ENCODE measurements at places on chromosomes 2 and 18.

GRCh38 chr2:86203614-86204013 is 4.4 kb downstream of the MRPL35 start:
- DNase-seq: no peak

DNA sequence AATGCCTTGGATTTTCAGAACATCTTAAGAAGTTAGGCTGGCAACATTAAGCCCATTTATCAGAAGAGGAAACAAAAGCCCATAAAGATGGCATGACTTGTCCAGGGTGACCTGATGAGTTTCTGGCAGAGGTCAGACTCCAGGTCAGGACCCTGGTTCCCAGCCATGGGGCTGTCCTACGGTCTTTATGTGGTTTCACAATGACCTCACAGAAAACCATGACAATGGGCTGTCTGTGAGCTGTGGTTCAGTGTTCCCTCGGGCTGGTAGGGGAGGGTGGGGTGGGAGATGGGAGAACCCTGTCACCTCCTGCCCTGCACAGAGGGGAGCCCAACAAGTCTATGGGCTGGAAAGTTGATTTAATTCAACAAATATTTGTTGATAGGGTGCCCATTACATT is 101.8 kb downstream of the LOXHD1 start:
- DNase-seq: no peak

DNA sequence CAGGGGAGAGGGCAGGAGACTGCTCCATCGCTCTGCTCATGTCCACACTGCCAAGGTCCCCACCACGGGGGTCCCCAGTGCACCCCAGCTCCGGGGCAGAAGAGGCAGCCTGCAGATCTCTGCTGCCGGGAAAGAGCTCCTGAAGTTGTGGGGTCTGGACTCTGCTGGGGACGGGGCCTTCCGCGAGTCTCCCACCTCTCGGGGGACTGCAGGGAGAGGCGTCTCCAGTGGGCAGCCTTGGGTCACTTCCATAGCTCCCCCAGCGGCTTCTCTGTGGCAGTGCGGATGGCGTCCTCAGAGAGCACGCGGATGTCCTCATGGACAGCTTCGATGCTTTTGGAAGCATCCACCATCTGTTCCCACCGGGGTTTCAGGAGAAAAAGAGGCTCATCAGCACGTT is 10.7 kb downstream of the DTYMK start:
- DNase-seq: no peak

- no peak for DNase-seq
Measured at GRCh38 chr2:177036747-177037146, 175.8 kb upstream of the HNRNPA3 start.

GRCh38 chr18:24595561-24596031 is 135.2 kb downstream of the HRH4 start:
- DNase-seq: no peak

- DNase-seq: no peak
Measured at GRCh38 chr2:223563462-223563861, 38.7 kb downstream of the SCG2 start.

DNA sequence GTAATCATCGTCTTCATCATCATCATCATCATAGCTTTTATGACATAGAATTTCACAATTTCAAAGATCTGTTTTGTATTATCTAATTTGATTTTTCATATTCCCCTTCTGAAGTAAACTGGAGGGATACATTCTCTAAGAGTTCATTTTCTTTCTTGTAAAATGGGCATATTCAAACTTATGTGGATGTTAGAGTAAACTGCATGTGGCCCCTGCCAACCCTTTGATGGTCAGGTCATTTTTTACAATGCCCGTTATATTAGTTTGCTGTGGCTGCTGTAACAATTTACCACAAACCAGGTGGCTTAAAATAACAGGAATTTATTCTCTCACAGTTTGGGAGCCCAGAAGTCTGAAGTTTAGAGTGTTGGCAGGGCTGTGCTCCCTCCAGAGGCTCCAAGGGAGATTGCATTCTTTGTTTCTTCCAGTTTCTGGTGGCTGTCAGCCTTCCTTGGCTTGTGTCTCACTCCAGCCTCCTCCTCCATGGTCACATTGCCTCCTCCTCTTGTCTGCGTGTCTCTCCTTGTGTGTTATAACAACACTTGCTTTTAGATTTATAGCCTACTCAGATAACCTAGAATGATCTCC is 127.5 kb upstream of the MMADHC start:
- no peak for DNase-seq

DNA sequence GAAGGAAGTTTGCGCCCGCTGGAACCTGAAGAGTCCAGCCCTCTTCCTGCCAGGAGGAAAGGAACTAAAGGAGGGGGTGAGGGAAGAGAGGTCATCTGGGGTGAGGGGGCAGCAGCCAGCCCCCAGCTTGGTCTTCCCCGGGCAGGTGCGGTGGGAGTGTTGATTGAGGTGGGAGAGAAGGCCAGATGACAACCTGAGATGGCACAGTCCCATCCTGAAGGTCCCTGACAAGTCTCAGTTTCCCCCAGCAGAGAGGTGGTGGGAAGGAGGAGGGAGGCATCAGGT is 240.9 kb downstream of the HAUS1 start:
- DNase-seq: no peak

DNA sequence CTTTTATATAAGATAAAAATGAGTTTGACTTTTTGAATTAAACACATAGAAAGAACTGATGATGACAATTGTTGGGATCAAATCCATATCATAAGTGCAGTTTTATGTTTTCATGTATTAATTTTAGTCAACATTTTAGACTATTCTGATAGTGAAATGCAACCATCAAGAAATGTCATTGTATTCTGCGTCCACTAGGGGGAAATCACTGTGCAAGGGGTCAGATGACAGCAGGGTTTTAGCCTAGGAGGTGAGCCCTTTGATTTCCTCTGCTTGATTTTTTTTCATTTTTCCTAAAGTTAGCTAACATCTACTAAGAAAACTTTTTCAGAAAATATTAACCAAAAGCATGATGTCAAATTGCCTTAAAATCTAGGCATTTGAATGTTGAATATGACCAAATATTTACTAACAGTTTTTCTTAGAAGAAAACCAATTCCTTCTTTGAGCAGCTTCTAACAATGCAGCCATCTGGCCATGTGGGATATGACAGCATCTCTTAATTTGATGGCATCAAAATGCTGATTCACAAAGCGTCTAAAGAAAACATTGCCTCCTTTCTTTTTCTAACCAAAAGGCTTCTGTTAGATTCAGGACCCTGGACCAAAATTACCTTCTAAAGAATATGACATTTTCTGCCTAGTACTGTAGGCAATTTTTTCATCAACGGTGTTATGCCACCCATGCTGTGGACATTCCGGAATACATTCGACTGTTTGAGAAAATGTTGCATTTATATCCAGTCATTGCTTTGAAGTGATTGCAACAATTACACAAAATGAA is 141.5 kb downstream of the SPHKAP start:
- no peak for DNase-seq

GRCh38 chr2:216632952-216633615 is at the start of gene IGFBP2:
Gene IGFBP2, plus strand, starts transcription at chr2:216633420. Its CDS starts 104 bp downstream, at chr2:216633524.
- no peak for DNase-seq

GRCh38 chr18:77144451-77145118 is 12.0 kb upstream of the MBP start:
- DNase-seq: no peak

DNA sequence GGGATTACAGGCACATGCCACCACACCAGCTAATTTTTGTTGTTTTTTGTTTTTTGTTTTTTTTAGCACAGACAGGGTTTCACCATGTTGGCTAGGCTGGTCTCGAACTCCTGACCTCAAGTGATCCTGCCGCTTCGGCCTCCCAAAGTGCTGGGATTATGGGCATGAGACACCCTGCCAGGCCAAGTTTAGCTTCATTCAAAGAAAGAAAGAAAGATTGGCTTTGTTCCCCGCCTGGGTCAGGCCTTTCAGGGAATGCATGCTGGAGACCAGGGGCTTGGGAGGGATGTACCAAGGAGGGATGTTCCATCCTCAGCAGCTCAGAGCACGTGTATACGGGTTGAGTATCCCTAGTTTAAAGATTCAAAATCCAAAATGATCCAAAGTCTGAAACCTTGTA is 283.0 kb downstream of the ALPK2 start:
- no peak for DNase-seq

- DNase-seq: no peak
Measured at GRCh38 chr2:232496501-232497270, 9.1 kb upstream of the ECEL1 start.

- DNase-seq: no peak
Measured at GRCh38 chr2:174888146-174888545, 117.0 kb downstream of the CHN1 start.

DNA sequence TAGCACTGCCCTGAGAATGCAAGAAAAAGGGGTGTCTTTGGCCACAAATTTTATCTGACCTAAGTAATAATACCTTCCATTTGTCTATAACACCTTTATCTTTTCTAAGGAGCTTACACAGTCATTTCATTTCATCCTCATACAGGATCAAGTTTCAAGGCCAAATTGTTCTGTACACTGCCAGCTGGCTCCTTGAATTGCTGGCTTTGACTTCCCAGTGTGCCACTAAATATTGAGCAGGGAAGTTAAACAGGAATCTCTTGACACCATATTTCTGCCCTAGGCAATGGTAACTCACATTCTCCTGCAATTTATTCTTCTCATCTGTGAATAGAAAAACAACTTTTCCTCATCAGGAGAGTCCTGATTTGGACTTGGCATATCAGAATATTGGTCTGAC is 195.1 kb upstream of the LRP1B start:
- no peak for DNase-seq

DNA sequence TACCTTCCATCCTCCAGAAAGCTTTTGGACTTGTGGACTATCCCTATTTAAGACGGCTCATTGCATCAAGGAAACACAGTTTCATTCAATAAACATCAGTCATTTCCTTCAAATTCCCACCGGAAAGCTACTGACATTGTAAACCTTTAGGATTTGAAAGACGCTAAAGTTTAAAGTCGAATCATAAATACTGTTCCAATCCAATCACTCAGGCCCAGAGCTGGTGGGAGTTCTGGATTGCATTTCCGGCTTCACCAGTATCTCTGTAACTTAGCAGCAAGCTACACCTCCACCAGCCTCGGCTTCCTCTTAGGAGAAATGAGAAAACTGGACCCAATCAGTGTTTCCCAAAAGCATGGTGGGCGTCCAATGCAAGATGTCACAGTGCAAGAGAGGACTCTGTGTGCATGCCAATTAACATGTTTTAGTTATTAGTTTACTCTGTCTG is 1.6 kb downstream of the WDFY1 start:
- no peak for DNase-seq

GRCh38 chr2:236550701-236551465 is 18.7 kb upstream of the ACKR3 start:
- peak; percentile 44 for DNase-seq

DNA sequence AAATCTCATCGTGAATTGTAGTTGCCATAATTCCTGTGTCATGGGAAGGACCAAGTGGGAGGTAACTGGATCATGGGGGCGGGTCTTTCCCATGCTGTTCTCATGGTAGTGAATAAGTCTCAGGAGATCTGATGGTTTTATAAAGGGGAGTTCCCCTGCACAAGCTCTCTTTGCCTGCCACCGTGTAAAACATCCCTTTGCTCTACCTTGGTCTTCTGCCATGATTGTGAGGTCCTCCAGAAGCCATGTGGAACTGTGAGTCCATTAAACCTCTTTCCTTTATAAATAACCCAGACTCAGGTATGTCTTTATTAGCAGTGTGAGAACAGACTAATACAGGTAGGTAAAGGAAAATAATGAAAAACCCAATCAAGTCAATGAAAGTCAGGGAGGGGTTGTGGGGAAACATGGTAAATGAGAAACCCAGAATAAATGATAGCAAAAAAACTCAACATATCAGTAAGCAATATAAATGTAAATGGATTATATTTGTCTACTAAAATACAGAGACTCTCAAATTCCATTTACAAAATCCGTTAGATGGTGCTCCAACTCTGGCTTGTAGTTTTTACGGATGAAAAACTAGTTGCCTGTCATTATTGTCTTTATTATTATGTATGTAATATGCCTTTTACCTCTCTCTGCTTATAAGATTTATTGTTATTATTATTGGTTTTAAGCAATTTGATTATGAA is 98.9 kb upstream of the NDUFV2 start:
- DNase-seq: no peak

GRCh38 chr2:199130501-199130900 is 327.2 kb downstream of the SATB2 start:
- DNase-seq: no peak

DNA sequence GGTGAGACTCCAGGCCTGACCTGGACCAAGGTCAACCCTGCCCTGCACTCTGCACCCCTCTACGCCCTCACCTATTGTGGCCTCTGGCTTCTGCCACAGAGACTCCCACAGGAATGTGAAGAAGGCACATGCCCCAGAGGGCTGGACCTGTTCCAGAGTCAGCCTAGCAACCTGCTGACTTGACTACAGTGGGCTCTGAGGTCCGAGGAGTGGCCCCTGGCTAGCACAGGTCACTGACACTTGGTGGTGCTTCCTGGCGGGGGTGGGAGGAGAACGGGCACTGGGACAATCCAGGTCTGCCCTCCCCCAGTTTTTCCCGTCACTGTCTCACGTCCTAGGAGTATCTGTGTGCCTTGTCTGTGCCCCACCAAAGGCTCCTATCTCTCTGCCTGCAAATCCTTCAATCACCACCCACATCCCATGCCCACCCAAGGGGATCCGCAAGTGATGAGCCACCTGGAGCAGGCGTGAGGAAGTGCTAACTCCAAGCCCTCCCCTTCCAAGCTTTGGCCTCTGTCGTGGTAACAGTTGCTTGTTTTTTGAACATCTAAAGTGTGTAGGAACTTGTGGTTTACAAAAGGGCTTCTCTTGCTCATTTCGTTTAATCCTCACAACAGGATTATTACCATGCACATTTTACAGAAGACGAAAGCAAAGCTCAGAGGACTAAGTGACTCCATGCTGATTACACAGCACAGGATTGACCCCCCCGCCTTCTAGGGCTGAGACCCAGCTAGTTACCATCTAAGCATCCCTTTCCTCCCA is 86.2 kb downstream of the MCFD2 start:
- DNase-seq: no peak

GRCh38 chr2:11933854-11934253 is 187.4 kb downstream of the LPIN1 start:
- no peak for DNase-seq

DNA sequence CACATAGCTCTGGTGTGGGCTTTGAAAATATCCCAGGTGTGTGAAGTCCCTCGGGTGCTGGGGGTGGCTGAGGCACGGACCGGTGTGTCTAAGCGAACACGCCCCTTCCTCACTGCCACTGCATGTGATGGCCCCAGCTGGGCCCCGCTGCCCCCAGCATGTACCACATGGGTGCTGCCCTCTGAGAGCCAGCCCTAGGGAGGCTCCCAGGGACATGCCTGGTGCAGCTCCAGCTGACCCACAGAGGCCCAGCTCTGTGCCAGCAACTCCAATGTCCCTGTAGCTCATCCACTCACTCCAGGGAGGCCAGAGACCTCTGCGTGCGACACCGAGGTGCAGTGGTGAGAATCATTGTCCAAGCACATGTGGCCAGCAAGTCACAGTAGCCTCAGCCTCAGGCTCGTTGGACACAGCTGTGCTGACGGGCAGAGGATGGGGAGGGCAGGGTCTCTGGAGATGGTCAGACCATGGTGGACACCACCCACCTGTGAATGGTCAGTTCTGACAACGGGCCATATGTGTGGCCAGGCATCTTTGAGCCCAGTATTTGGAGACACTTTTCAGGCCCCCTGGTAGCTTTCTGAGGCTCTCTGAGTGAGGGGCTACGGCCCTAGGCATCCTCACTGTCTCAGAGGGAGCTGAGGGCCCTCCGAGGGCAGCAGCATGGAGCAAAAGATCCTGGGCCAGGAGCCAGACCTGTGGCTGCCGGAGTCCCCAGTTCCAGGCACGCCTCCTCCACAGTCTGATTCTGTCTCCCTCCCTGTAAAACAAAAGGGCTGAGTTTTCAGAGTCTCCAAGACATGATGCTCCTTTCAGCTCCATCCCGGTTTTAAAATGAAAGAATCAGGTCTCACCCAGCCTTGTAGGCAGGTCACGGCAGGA is 220.7 kb downstream of the NDUFA10 start:
- DNase-seq: no peak
